ENCODE measurements at places on chromosomes 3 and 15.

GRCh38 chr15:49558929-49559328 lies 61.7 kb downstream of the FAM227B start:
- DNase-seq = no peak

- DNase-seq = no peak
Measured at GRCh38 chr3:27715863-27716262, 6.3 kb downstream of the EOMES start.

- DNase-seq = no peak
Measured at GRCh38 chr15:81151389-81151788, 17.3 kb downstream of the CFAP161 start.

GRCh38 chr3:194582196-194582905 lies 50.9 kb downstream of the TMEM44 start:
- no peak for DNase-seq

DNA sequence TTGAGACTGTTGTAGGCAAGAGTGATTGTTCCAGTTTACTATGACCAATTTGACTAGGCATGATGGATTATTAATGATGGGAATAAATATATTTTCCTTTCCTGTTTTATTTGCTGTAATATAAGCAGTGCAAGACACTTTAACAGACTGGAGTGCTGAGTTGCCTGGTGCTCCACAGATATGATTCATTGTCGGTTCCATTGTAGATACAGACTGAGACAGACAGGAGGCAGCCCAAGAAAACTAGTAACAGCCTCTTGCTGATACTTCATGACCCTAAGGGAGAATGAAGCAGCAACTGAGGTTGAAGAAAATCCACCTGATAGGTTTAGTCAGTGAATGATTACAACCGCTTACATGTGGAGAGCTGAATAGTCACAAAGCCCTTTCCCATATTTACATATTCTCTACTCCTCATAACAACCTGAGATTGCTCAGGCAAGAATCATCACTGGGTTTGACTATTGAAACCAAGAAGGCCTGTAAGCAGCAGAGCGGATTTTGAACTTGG lies 235.1 kb upstream of the TPRG1 start:
- no peak for DNase-seq

DNA sequence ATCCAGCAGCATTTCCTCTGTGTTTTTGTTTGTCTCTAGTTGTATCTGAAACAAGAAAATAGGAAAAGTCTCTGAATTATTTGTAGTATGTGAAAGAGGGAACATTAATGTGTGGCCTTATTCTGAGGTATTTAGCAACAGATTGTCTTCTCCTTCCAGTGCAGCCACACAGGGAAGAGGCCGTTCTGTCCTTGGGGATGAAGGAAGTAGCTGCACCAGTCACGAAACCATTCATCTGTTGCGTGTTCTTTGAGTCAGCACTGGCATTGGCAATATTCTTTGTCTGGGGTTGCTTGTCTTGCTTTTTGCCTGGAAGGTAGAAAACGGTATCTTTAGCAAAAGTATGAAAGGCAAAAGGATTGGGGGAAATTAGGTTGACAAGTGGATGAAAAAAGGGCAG lies 91.6 kb downstream of the CDIN1 start:
- no peak for DNase-seq

DNA sequence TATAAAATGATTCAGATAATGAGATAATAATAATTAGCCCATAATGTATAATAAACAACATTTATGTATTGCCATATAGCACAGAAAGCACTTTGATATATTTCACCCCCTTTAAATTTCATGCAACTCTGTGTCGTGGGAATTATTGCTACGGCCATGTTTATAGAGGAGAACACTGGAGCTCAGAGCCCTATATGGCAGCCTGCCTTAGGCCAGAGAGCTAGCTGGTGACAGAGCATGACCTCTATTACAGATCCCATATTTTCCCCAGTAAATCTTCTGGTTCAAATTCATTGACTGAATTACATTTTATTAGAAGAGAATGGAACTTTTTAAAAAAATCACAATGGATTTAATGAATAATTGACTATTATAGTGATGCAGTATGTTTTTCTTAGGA lies 25.0 kb downstream of the USP13 start:
- no peak for DNase-seq

DNA sequence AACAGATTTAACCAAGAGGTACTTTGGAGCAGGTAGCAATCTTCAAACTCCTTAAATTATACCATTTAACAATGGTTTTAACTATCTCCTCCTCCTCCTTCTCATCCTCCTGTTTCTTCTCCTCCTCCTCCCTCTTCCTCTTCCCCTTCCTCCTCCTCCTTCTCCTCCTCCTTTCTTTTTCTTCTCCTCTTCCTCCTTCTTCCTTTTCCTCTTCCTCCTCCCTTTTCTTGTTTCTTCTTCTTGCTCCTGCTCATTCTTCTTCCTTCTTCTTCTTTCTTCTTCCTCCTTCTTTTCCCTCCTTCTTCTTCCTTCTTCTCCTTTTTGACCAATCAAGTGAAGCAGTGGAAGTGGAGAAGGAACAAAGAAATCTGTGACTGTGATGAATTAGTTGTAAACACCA lies 14.1 kb downstream of the PATL2 start:
- no peak for DNase-seq

GRCh38 chr3:156456771-156457224 lies 98.1 kb downstream of the SSR3 start:
- no peak for DNase-seq

DNA sequence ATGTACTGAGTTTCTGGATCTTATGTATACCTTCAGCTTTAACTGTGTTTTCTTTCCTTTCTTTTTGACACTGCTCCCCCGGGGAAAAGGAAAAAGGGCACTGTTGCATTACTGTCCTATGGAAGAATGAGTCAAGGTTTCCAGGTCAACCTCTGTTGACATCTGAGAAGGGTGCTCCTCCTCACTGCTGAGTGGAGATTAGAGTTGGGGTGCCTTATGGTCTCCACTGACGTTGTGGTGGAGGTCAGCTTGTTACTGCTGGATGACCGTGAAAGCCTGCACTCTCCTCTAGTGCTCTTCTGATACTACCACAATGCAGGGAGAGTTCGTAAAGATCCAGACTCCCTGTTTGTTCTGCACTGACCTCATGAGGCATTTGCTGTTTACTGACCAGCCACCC lies 252.1 kb upstream of the GRM7 start:
- no peak for DNase-seq

DNA sequence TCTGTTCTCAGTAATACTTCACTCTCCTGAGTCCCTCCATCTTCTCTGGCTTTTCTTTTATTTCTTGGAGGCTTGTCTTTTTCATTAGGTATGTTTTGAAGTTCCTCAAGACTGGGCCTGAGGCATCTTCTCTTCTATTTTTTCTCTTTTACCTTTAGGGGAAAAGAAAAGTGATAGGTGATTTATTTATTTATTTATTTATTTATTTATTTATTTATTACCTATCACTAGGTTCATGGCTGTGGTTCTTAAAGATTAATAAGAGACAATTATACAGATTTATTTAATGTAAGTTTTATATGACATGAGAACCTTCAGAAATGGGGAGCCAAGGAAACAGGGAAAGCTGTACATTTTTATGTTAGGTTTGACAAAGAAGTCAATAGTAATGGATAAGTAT lies 330.3 kb upstream of the RBMS3 start:
- DNase-seq = no peak

DNA sequence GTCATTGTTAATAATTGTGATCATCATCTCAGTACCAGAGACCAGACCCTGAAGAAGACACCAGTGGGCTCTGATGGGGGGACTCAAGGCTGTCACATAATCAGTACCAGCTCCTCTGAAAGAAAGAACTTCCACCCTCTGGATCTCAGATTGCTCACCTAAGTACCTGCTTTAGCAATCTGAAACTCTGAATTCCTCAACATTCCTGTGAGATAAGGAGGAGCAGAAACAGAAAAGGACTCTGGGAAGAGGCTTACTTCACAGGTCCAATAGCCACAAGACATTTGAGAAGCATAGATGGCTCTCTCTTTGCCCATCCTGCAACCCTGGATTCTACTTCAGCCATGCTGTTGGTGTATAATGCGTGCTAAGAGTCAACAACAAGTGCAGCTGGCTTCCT lies 44.0 kb upstream of the OXTR start:
- DNase-seq = no peak

GRCh38 chr3:17032407-17033034 lies 147.8 kb downstream of the PLCL2 start:
- DNase-seq = peak; percentile 14

GRCh38 chr3:42590989-42591756 lies 513 bp downstream of the SS18L2 start:
- DNase-seq = no peak

GRCh38 chr3:77475507-77475906 lies 435.6 kb downstream of the ROBO2 start:
- DNase-seq = no peak

DNA sequence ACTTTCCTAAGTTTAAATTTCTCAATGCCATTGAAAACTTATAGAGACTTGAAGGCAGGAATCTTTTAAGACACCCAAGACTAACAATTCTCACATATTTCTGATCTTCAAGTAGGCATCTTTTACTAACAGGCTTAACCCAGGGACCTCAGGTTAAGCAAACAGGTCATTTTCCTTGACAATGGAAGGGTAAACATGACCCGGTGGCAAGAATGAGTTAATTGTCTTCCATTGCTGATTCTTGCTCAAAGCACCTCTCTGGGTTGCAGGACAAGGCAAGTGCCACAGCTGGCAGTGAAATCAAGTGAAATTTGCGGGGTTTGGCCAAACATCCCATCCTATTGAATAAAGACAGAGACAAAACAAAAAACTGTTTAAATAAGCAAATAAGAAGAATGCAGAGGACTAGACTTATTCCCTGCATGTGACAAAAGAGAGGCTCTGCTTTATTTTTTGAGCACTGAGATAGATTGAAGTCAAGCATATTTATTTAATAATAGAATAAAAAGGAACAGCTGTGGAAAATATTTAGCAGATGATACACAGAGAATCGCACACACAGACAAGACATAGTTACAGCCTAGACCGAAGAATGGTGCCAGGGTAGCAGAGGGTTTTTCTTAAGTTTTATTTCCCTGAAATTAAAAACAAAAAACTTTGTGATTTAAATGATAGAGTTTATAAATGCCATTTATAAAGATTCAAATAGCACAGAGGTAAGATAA lies 56.0 kb upstream of the MITF start:
- DNase-seq = no peak

GRCh38 chr3:189557824-189558223 lies 73.4 kb upstream of the TP63 start:
- DNase-seq = no peak

GRCh38 chr3:23455084-23455483 lies 252.0 kb downstream of the UBE2E2 start:
- no peak for DNase-seq

GRCh38 chr15:29126821-29127461 lies 142.7 kb downstream of the NSMCE3 start:
- no peak for DNase-seq

DNA sequence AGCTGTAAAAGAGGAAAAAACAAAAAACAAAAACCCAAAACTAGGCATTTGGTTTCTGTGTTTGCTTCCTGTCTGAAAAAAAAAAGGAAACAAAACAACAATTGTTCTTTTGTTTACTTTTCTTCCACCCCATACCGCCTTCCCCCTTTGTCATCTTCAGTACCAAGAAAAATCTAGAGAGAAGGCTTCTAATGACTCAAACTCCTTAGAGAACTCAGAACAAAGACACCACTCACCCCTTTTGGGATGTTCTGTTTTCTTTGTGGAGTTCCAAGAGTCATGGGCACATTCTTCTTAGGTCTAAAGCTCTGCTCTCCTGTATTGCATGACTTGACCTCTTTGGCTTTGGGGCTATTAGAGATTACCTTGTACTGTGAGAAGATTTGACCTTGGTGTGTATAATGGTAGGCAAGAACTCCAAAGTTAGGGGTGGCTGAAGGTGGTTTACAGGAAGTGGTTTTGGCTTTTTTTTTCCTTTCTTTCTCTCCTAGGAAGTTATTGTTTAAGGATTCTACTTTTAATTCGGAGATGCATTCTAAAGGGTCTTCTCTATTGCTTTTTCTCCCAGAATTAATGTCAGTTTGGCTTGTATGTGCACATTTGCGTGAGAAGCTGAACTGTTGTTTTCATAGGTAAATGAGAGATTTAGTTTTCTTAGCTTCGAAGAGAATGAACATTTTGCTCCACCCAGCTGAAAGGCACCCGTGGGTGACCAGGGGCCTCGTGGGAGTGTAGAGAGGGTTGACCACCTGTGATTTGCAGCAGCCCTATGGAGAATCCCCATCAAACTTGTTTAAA lies 39.5 kb upstream of the ZBTB20 start:
- no peak for DNase-seq

- DNase-seq = no peak
Measured at GRCh38 chr15:98123834-98124233, 163.3 kb downstream of the ARRDC4 start.

- DNase-seq = no peak
Measured at GRCh38 chr3:60276615-60277014, 974.6 kb downstream of the FHIT start.

DNA sequence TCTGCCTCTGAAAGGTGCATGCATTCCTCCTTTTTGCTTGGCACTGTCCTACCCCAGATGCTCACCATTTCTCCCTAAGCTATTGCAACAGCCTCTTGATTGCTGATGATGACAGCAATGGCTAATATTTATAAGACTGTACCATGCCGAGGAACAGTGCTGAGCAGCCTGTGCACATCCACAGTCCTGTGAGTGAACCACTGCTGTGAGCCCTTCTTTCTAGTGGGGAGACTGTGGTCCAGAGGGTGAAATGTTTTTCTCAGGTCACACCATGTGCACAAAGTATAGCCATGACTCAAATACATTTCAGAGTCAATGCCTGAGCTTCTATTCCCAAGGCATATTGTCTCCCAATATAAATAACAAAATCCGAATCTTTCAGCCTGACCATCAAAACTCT lies 231.2 kb upstream of the LRTM1 start:
- DNase-seq = no peak

DNA sequence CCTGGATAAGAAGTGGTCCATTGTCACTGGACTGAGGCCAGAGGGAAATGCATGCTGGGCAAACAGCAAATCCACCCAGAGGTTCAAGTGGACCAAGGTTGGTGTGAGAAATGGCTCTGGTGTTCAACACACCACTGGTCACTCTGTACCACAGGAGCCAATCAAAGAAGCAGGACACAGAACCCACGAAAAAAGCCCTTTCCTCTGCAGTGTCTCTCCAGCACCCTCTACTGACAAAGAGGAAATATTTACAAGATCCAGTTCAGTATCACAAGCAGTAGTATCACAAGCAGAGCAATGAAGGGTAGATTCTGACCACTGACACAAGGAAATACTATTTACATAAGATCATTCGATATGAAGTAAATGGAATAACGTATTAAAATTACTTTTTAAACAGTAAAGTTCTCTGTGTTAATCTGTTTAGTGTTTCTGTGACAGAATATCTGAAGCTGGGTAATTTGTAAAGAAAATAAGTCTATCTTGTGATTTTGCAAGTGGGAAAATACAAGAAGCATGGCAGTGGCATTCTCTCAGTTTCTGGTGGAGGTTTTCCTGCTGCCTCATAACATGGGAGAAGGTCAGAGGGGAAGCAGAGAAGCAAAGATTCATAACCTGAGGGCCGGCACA lies 390.7 kb downstream of the EFHB start:
- no peak for DNase-seq

DNA sequence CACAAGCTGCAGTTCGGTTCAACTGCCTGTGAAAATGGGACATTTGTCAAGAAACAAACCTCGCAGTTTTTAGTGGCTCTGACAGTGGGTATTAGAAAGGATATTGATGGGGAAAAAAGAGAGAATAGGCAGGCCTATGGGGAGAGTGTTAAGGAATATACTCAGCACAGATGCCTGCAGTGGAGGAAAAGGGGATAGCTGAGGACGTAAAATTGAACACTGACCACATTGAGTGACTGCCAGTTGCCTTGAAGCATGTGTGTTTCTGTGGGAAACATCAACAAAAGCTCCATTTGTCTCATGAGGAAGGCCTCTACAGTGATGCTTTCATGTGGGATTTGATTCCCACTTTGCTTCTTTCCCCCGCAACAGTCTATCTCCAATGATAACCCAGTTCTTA lies 1042.1 kb downstream of the TUSC7 start:
- no peak for DNase-seq

Data from kidney epithelial cell (primary cell).